ENCODE measurements at places on chromosomes 16 and 17.
A peak's percentile ranks its signal among the peaks of the same experiment; 100 is the strongest.

- DNase-seq, result no peak
Observed at GRCh38 chr17:2885733-2886132, 89.5 kb downstream of the RAP1GAP2 start.

GRCh38 chr16:56259425-56259779, 68.1 kb downstream of the GNAO1 start:
- DNase-seq, result no peak

DNA sequence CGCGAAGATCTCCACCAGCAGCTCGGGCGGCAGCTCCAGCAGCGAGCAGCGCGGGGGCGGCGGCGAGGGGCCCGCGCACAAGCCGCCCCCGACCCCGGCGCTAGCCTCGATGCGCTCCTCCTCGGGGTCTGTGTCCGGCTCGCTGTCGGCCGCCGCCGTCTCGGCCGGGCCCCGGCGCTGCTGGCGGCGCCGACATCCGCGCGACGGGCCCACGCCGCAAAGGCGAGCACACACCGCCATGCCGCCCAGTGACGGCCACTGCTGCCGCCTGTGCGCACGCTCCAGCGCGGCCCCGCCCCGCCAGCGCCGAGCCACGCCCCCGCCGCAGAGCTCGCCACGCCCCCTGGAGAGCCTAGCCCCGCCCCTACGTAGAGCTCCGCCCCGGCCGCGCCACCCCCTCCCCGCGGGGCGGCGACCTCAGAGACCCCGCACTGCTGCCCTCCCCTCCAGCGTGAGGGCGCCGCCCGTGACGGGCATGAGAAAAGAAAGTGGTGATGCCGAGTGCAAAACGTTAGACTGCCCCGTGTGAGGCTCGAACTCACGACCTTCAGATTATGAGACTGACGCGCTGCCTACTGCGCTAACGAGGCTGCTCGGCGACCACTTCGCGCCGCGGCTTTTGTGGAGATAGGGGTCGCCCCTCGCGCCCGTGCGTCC, at the start of gene FBXO31:
FBXO31 (minus strand) TSS at position 272 of the 657 bp plus-strand sequence; CDS start at position 240, 32 bp downstream.
- peak; percentile 80 for DNase-seq

DNA sequence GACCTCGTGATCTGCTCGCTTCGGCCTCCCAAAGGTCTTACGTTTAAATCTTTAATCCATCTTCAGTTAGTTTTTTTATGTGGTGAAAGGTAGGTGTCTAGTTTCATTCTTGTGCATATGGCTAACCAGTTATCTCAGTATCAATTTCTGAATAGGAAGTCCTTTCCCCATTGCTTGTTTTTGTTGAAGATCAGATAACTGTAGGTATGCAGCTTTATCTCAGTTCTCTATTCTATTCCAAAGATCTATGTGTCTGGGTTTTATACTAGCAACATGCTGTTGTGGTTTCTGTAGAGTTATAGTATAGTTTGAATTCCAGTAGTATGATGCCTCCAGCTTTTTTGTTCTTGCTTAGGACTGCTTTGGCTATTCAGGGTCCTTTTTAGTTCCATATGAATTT, 65.2 kb downstream of the TNFRSF13B start:
- no peak for DNase-seq

GRCh38 chr17:36136036-36136435, 32.4 kb downstream of the CCL4 start:
- no peak for DNase-seq

- no peak for DNase-seq
Observed at GRCh38 chr17:6996256-6997011, 585 bp downstream of the ALOX12 start.

DNA sequence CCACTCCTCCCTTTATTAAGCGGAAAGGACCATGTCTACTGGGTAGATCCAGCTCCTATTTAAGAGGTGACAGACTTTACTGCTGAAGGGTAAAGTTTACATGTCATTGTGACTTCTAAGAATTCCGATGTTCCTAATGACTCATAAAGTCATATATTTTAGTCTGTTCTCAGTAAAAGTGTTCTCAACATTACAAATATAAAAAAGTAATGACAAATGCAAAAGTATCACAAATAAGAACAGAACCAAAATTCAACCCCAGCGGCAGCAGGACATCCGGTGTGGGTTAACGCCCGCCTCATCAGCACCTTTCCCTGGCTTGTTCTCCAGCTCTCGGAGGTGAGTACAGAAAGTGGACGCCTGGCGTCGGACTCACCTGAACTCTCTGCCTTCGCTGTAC, 6.8 kb downstream of the AXIN1 start:
- no peak for DNase-seq

GRCh38 chr16:3876695-3877094, 3.8 kb downstream of the CREBBP start:
- no peak for DNase-seq

DNA sequence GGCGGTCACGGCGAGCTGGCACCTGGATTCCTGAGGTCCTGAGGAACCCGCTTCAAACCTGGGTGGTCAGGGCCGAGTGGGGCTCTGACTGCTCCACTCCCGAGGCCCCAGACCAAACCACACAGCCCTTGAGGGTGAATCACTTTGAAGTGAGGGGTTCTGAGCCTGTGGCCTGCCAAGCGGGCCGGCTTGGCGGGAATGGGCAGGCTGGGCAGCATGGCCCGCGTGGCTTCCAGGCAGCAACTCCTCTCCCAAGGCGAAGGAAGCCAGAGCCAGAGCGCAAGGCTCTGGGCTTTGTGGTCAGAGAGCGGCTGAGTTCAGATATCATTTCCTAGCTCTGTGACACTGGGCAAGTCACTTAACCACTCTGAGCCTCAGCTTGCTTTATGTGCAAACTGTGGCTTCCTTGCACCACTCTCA, 42.7 kb downstream of the CMIP start:
- DNase-seq, result no peak

- no peak for DNase-seq
Observed at GRCh38 chr16:9092978-9093344, 1.5 kb downstream of the HAPSTR1 start.

DNA sequence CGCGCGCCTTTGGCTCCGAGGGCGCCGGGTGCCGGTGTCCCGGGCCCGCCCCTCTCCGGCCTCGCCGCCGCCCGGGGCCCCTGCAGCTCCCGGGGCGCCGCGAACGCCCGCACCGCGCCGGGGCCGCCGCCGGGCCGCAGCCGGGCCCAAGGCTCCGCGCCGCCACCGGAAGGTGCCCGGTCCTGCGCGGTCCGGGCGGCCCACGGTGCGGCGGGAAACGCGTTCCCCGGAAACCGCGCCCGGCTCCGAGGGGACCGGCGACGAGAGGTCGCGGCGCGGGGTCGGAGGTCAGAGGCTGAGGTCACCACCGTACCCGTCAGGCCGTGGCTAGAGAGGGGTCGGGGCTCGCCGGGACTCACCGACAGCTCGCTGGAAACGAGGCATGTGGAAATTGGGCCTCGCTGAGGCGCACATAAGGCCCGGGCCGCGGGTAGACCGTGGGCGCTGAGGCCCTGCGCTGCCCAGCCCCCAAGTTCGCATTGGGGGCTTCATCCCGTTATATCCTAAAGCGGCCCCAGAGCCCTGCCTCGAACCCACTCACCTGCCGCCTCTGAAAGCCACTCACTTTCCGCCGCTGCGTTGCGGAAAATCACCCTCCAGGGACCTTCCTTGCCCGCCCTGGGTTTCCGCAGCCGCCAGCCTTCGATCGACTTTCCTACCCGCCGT, at the start of gene DUS1L:
DUS1L (minus strand) TSS at position 167 of the 666 bp plus-strand sequence. CDS start 745 bp downstream, outside the sequence.
- DNase-seq, result peak; percentile 50
